Esophagus muscularis mucosa (tissue), 4 donors: ENCODE measurements at places on chromosomes 5 and 9. TPM values are rescaled to one million over a fixed set of nuclear protein-coding genes. Genes with fewer than 3 reads are reported as not detected.

Gene SPAG8
- total RNA-seq = 2.0 TPM

Gene PFN3
- not detected for total RNA-seq

Gene RNF183
- total RNA-seq = not detected

Gene SLCO6A1
- total RNA-seq = not detected

Gene FIBCD1
- total RNA-seq = 0.83 TPM

Gene SV2C
- 0.99 TPM for total RNA-seq

Gene PCDHB4
- 5.1 TPM for total RNA-seq

Gene PNPLA7
- 4.2 TPM for total RNA-seq

Gene CCDC180
- 4.2 TPM for total RNA-seq

Gene PROB1
- total RNA-seq = 10.4 TPM

Gene NAIP
- 21.0 TPM for total RNA-seq

Gene CRHBP
- 0.52 TPM for total RNA-seq

Gene KIF27
- total RNA-seq = 4.0 TPM

Gene ELOVL7
- 7.0 TPM for total RNA-seq

Gene CCNO
- not detected for total RNA-seq

Gene OTULINL
- total RNA-seq = 2.6 TPM

Gene NUTM2G
- total RNA-seq = not detected

Gene FOXD4L3
- total RNA-seq = not detected

Gene PRDM9
- not detected for total RNA-seq

Gene PCDHB6
- 0.46 TPM for total RNA-seq

Gene COL23A1
- total RNA-seq = 0.83 TPM

Gene ADAMTS16
- total RNA-seq = 0.50 TPM

Gene C5orf58
- not detected for total RNA-seq

Gene CCL28
- total RNA-seq = 2.2 TPM

Gene ZNF462
- 34.6 TPM for total RNA-seq

Gene BICD2
- total RNA-seq = 72.5 TPM

Gene PIP5K1B
- total RNA-seq = 1.0 TPM

Gene SLC6A18
- not detected for total RNA-seq

Gene DCAF10
- total RNA-seq = 19.4 TPM

Gene HABP4
- 51.9 TPM for total RNA-seq

Gene PCDHGB7
- 18.0 TPM for total RNA-seq

Gene FAM193B
- total RNA-seq = 36.8 TPM

Gene GARIN3
- not detected for total RNA-seq

Gene PCDHB5
- 3.8 TPM for total RNA-seq

Gene TAF11L2
- total RNA-seq = not detected

Gene ADAMTS12
- total RNA-seq = 6.0 TPM

Gene PCDHGA1
- total RNA-seq = 0.45 TPM

Gene ADRB2
- total RNA-seq = 4.2 TPM

Gene PCA3
- 1.0 TPM for total RNA-seq

Gene PCDHAC1
- total RNA-seq = 5.0 TPM

Gene CDH9
- not detected for total RNA-seq

Gene OSMR
- 69.7 TPM for total RNA-seq

Gene ALDH1B1
- total RNA-seq = 269 TPM

Gene SLC36A2
- not detected for total RNA-seq

Gene ENTR1
- total RNA-seq = 30.5 TPM
